Mucosa of descending colon (tissue), 3 donors: ENCODE measurements at places on chromosomes 3 and 15. TPM values are rescaled to one million over a fixed set of nuclear protein-coding genes. Genes with fewer than 3 reads are reported as not detected.

DNA sequence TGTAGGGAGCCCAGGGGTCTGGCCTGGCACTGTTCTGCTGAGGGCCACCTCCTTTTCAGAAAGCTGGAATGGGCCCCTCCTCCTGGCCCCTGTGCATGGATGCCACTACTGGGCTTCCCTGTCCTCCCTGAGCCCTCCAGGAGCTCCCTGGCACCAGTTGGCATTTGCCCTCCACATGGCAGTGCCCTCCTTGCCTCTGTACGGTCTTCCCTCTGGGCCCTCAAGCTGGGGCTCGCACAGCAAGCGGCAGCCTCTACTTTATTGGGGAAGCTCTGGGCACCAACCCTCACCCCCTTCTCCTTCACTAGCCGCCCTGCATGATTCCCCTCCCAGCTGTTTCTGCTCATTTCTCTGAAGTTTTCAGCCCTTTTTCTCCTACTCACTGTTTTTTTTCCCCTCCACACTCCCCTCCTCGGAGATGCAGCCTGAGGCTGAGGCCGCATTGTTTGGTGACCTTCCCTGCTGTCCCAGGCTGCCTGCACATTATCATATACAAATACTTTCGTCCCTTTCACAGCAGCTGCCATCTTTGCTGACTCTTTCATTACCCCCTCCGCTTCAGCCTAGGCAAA lies 127.3 kb downstream of the EEFSEC start:
- DNase-seq = no peak

The GPR15 gene
- total RNA-seq = 11.5 TPM

The FSTL1 gene
- 28.1 TPM for total RNA-seq

The IL12A gene
- 0.23 TPM for total RNA-seq
